Trophoblast cell (in vitro differentiated cells and primary cell): ENCODE measurements at places on chromosomes 3 and 15.

GRCh38 chr3:103127737-103128136 is 692.9 kb downstream of the ZPLD1 start:
- no peak for DNase-seq

- DNase-seq = no peak
Measured at GRCh38 chr3:57279685-57280084, 12.8 kb downstream of the ASB14 start.

DNA sequence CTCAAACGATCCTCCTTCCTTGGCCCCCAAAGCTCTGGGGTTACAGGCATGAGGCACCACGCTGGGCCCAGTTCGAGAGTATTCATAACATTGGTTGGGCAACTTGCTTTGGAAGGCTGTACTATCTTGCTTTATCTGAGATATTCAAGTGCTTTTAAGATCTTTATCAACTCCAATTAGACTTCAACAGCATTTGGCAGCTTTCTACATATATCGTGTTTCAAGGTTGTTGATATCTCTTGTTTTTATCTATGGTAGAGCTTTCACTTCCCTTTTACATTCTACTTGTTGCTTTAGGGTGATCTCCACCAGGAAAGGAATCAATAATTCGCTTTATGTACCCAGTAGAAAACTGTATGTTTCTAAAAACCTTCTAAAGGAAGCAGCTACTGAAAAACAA is 395.3 kb downstream of the IL5RA start:
- no peak for DNase-seq

- DNase-seq = no peak
Measured at GRCh38 chr3:195746346-195746745, 25.6 kb downstream of the MUC20 start.

- no peak for DNase-seq
Measured at GRCh38 chr3:66033241-66034138, 5.2 kb downstream of the MAGI1 start.

DNA sequence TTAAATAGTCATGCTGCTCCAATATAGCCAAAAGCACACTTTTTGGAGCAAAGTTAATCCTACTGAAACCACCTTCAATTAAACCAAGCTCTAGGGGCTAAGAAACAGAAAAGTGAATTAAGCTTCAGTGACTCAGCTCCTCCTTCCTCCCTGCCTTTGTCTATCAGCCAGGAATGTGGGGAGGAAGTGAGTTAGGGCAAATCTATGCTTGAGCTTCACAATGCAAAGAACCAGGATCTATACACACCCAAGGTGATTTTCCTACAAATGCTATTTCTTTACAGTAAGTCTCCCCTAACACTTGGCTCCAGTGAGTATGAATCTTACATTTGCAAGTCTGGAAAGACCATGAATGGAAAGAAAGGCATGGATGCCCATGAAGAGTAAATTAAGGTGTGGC is 212.1 kb downstream of the P3H2 start:
- peak; percentile 8 for DNase-seq

DNA sequence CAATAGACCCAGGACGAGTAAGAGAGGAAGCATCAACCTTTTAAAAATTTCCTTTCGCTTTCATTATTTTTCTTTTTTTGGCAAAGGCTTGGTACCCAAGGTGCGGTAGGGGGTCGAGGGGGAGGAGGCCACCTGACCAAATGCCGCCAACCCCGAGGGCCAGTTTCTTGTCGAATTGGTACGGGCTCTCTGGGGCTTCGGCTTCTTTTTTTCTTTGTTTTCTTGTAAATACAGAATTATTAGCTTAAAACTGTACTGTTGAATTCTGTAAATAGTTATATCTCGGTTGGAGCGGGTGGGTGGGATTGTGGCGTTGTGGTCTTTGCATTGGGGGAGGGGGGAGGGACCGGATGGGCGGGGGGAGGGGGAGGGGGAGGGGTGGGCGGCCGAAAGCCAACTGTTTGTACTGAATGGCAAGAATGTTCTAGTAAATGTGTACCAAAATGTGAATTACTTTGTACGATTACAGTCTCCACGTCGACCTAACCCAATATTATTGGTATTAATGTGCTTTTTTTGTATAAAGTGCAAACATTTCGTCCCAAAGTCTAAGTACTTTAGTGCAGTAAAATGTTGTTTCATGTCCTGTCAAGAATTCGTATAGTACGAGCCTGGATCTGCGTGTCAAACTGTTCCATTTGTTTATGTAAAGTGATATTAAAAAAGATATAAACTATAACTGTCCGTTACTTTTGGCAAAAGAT is 4.7 kb downstream of the ZIC1 start:
- no peak for DNase-seq

DNA sequence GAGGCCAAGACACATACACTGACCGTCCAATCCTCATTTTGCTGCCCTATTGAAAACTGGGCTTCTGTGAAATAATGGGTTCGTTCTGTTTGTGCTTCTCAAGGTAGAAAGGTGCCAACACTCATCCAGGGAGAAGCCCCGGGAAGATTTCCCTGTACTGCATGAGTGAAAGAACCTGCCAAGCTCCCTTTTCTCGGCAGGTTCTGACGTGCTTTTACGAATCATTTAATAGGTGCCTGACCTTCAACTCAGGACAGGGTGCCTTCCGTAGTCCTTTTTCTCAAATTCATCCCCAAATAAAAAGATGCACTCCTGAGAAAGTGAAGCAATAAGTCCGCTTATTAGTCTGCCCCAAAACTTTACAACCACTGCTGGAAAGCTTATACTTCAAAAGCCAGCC is 64.2 kb downstream of the B3GNT5 start:
- DNase-seq = no peak

DNA sequence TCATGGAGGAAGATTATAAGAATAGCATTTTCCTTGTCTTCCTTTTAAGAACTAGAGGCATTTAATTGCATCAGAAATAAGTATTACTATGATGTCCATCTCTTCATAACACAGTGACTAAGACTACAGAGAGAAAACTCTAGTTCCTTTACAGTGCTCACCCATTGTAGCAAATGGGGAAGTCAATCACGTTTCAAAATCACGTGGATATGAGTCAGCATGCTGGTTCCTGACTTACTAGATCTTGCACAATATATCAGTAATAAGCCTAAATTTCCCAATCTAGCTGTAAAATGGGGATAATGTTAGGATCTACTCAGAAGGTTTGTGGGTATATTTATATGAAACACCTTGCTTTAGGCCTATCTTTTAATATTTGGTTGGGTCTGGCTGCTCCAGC is 254.8 kb upstream of the EOMES start:
- DNase-seq = peak; percentile 71

DNA sequence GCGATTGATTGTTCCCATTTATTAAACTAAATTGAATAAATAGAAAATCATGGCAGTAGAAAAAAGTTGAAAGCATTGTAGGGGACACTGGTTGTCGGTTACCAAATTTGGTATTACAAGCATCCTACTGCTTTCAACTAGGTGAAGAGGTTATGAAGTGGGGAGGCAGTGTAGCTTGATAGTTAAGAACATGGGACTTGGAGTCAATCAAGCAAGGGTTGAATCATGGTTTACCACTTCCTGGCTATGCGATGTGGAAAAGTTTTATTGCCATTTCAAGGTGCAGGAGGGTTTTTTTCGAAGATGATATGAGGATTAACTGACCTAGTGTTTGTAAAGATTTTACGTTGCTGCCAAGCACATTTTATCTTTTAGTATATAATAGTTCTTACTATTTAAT is 318.2 kb upstream of the KCNH8 start:
- no peak for DNase-seq

DNA sequence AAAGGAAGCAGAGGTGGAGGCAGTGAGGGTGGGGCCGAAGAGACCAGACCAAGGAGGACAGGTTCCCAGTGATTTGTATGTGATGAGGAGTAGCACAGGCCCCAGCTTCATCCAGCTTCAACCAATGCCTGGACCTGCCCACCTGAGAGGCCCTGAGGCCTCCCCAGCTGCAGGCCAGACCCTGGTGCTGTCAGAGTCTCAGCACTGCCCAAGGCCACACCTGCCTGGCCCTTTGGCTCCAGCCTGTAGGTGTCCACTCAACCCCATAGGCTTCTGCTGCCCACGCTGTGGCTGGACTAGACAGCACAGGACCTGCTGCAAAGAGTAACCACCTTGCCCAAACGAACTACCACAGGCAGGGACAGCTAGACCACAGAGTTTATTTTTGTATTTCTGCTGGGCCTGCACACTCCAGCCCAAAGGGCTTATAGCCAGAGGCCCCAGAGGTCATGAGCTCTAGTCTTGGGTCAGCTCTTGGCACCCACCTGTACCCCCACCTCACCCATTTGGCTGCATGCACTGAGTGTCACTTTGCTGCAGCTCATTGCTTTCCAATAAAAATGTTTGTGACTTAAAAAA is 81.9 kb upstream of the CDV3 start:
- DNase-seq = no peak

DNA sequence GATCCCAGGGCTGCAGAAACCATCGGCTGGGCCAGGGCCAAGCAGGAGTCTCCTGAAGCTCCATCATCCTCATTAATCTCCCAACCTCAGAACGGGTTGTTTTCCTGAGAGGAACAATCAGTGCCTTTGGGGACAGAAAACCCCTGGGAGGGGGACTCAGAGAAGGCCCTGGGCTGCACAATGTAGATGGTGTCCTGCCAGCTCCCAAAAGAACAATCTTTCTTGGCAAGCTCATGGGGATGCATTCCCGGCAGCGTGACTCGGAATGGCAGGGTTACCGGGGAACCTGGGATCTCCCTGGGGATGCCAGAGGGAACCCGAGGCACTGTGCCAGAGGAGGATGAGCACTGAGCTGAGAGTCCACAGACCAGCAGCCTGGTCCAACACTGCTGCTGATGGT is 72.1 kb upstream of the ATP2B2 start:
- DNase-seq = no peak

DNA sequence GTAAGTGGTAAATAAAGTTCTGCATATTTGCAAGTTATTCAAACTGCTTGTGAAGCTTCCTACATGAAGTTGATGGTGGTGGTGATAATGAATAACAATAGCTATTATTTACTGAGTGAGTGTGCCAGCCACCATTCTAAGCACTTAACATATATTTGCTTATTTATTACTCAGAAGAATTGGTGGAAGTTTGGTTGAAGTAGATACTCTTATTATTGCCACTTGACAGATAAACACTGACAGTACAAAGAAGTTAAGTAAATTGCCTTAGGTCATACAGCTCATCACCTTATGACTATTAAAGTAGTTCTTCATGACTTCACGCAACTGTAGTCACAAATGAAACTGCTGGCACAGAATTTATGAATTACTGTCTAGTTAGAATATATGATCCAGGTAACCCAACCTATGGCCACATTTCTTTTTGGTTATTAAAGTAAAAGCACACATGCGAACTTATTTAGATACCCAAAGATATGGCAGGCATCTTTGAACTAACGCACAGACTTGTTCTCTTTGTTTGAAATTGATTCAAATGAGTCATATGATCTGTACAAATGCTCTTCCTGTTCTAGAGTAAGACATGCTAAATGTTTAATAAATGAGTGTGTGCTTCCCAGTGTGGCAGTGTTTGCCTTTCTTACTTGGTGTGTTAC is 99.8 kb upstream of the NR2F2 start:
- no peak for DNase-seq

DNA sequence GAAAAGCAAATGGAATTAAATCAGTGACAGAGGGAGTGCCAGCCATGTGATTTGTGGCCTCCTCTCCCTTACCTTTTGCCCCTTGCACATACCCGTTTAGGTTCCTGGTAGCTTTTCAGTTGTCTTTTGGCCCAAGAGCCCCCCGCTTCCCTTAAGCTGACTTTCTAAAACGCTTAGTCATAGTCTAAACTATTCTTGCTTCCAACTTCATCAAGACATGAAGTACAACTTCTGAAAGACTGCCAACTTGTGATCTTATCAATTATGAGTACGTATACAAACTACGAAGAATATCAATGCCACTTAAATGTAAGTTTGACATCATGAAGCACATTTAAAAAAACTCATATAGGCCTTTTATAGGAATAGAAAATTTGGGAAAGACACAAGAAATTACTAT is 61.9 kb downstream of the EIF3J start:
- no peak for DNase-seq

GRCh38 chr15:71916834-71917233 is 106.5 kb downstream of the NR2E3 start:
- DNase-seq = peak; percentile 73

- DNase-seq = no peak
Measured at GRCh38 chr15:29711531-29711930, 110.7 kb downstream of the TJP1 start.

- DNase-seq = peak; percentile 79
Measured at GRCh38 chr15:81001152-81002008, 657 bp downstream of the TLNRD1 start.

DNA sequence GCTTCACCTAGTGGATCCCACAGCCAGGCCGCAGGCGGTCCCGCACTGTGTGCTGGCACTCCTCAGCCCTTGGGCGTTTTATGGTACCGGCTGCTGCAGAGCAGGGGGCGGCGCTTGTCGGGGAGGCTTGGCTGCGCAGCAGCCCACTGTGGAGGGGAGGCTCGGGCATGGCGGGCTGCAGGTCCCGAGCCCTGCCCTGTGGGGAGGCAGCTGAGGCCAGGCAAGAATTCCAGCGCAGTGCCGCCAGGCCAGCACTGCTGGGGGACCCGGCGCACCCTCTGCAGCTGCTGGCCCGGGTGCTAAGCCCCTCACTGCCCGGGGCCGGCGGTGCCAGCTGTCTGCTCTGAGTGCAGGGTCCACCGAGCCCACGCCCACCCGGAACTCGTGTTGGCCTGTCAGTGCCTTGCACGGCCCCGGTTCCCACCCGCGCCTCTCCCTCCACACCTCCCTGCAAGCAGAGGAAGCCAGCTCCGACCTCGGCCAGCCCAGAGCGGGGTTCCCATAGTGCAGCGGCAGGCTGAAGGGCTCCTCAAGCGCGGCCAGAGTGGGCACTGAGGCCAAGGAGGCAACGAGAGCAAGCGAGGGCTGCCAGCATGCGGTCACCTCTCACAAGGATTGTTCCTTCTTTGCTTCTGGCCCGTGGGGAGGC is 435.0 kb upstream of the ATP10A start:
- DNase-seq = no peak

DNA sequence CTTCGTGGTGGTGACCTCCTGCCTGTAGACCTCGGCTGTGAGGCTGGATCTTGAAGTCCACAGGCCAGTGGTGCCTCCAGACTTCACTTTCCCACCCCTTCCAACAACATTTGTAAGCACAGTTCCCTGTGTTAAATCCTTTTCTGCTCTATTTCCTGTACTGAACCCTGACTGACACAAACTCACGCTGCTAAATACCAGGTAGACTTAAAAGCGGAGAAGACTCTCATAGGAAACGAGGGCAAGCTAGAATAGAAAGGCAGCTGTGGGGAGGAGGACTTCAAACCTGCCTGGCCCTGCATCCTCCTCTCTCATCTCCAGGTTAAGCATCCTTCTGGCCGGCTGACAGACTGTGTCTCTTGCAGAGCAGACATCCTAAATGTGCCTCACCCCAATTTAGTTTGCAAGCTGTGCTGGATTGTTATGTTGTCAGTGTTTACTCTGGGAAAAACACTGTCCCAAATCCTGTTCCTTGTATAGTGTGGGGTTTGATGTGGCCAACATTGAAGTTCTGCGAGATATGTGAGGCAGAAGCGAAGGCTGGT is 58.5 kb upstream of the LARS2 start:
- DNase-seq = no peak

GRCh38 chr3:149783576-149783975 is 8.8 kb downstream of the ANKUB1 start:
- DNase-seq = peak; percentile 63

- DNase-seq = no peak
Measured at GRCh38 chr3:9935966-9936510, 2.4 kb downstream of the CRELD1 start.
